ENCODE measurements at places on chromosomes 3 and 15. TPM values are rescaled to one million over a fixed set of nuclear protein-coding genes. Genes with fewer than 3 reads are reported as not detected.

Gene AMIGO3
- not detected for total RNA-seq

DNA sequence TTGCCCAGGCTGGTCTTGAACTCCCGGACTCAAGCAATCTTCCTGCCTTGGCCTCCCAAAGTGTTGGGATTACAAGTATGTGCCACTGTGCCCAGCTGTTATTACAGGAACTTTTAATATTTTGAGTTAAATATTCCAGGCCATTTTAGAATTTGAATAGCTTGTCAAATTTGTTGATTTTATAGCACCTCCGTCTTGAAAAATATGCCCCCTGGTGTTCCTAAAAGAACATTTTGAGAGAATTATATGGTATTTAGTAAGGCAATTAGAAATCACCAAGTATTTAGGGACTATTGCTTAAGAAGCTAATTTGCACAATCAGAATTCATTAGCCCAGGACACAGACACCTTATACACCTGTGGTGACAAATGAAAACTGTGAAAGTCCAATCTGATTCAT lies 23.7 kb downstream of the PDE8A start:
- no peak for DNase-seq

Gene JMJD7
- total RNA-seq = 15.2 TPM

DNA sequence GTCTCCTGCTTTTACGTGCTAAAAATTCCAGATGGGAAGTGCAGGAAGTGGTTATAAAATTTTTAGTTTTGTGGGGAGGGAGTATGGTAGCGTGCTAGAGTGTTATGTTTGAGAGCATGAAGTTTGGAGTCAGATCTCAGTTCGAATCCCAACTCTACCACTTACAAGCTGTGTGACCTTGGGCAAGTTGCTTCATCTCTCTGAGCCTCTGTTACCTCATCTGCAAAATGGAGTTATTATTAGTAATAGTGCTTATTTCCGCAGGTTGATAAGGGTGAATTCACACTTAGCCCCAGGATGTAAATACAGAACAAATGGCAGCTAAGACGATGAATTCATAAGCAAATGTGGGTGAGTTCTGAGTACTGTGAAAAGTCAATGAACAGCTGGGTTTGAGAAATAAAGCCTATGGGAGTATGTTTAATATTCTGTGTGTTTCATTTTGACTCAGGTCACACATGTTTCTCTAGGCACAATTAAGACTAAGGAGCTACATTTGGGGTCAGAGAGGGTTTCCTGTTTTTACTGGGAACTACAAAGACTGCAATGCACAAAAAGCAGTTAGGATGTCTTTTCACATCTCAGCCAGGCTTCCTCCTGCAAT lies 73.1 kb upstream of the FEZF2 start:
- no peak for DNase-seq

Gene MYZAP
- total RNA-seq = 18.8 TPM

DNA sequence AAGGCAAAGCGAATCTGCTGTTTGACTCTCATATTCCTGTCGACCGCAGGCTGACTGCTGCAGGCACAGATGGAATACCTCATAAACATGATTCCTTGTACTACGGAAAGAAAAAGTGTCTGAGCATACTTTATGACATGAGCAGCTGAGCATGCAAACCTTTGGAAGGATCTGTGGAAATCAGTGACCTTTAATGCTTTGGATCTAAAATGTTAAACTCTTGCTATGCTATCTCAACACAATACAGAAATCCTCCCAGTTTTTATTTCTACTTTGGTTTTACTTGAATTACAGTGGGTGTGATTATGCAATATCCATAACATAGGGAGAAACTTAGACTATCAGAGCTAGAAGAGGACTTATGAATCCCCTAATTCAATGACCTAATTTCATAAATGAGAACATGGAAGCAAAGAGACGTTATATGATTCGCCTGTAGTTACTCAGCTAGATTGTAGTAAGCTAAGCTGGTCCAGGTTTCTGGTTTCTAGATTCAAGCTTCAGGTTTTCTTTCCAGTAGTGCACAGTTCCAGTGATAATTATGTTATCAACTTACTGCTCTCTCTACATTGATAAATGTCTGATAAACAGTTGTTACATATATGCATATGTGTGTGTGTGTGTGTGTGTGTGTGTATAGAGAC lies 127.6 kb upstream of the GBE1 start:
- no peak for DNase-seq

Gene BFSP2
- total RNA-seq = not detected

GRCh38 chr3:26004172-26004571 lies 214.3 kb downstream of the OXSM start:
- no peak for DNase-seq

- DNase-seq = no peak
Measured at GRCh38 chr3:48219543-48219942, 3.8 kb upstream of the CAMP start.

GRCh38 chr3:183592821-183593220 lies 37.3 kb upstream of the KLHL6 start:
- DNase-seq = no peak

Gene NPAP1
- total RNA-seq = 0.06 TPM

DNA sequence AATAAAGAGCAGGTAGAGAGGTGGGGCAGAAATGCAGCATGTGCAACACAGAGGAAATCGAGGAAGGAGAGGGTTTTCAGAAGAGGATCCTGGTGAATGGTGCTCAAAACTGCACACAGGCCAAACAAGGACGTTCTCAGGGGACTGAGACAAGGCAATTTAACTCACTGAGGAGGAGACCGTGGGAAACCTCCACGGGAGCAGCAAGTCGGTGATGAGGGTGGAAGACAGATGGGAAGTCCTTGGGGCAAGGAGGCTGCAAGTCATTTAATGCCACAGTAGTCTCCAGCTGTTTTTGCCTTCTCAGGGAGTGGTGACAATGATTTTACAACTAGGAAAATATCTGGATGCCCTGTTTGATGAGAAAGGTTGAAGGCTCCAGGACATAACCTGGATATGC lies 11.5 kb upstream of the PDIA5 start:
- no peak for DNase-seq

GRCh38 chr3:4139462-4140140 lies 163.6 kb upstream of the SETMAR start:
- DNase-seq = no peak

GRCh38 chr3:141346418-141346817 lies 21.9 kb upstream of the ZBTB38 start:
- DNase-seq = peak; percentile 61

Gene TEX9
- 7.8 TPM for total RNA-seq

DNA sequence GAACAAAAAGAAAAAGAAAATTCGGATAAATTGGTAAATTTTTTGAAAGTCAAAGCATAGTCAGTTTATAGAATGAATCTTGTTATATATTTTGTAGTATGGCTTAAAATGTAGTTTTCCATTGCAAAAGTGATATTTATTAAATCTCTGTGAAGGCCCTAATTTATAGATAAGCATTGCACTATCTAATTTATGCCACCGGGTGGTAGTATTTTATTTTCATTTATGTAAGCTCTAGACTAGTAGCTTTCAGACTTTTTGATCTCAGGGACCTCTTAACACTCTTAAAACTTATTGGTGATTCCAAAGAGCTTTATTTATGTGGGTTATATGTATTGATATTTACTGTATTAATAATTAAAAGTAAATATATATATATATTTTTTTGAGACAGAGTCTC lies 133.9 kb upstream of the LRRFIP2 start:
- no peak for DNase-seq

DNA sequence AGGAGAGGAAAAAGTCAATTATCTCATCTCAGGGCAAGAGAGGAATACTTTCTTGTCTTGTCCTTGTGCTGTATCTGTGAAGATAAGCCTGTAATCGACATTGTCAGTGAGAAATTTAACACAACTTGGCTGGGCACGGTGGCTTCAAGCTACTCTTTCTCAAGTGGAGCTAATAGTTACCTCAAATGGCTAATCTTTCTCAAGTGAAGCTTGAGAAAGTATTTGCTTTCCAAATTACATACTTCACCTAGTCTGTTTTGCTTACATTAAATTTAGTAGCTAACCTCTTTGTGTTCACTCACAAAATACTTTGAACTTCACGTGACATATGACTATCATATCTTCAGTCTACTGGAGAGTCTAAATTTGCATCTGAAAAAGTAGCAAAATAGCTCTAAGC lies 48.3 kb upstream of the B3GALNT1 start:
- no peak for DNase-seq

Gene B2M
- total RNA-seq = 7,652 TPM

Gene TNFAIP8L3
- total RNA-seq = 8.2 TPM

GRCh38 chr3:181329024-181329423 lies 339.5 kb upstream of the DNAJC19 start:
- DNase-seq = no peak

GRCh38 chr15:57859130-57859685 lies 152.7 kb downstream of the POLR2M start:
- DNase-seq = no peak

- no peak for DNase-seq
Measured at GRCh38 chr3:168470380-168470779, 374.7 kb upstream of the GOLIM4 start.

Gene CBLB
- 51.0 TPM for total RNA-seq

Gene ACAP2
- total RNA-seq = 69.2 TPM

Gene GUCA1C
- not detected for total RNA-seq

- DNase-seq = no peak
Measured at GRCh38 chr3:35141406-35141805, 497.9 kb upstream of the ARPP21 start.

Gene B3GNT5
- 71.2 TPM for total RNA-seq

Gene MAP6D1
- 0.55 TPM for total RNA-seq

DNA sequence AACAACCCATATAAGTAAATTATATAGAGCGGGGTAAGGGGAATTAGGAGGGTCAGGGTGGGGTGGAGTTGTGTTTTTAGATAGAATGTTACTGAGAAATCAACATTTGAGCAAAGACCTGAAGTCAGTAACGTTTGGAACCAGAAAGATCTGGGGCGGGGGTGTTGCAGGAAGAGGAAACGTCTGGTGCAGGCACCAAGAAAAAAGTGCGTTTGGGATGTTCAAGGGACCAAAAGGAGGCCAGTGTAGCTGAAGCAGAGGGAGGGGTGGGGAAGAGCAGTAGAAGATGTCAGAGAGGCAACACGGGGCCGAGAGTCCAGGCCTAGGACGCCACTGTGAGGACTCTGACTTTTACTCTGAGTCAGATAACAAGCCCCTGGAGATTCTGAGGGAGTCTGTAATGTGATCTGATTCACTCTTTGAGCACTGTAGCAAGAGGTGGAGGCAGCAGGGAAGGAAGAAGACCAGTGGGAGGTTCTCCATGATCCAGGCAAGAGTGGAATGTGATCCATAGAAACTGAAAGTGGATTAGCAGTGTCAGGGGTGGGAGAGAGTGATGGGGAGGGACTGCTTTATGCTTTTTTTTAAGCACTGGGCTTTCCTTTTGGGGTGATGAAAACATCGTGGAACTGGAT lies 179.3 kb upstream of the CHRM5 start:
- no peak for DNase-seq

GRCh38 chr15:68479406-68479805 lies 47.4 kb upstream of the ITGA11 start:
- DNase-seq = no peak

- peak; percentile 73 for DNase-seq
Measured at GRCh38 chr15:42155546-42156242, 742 bp downstream of the PLA2G4F start.

DNA sequence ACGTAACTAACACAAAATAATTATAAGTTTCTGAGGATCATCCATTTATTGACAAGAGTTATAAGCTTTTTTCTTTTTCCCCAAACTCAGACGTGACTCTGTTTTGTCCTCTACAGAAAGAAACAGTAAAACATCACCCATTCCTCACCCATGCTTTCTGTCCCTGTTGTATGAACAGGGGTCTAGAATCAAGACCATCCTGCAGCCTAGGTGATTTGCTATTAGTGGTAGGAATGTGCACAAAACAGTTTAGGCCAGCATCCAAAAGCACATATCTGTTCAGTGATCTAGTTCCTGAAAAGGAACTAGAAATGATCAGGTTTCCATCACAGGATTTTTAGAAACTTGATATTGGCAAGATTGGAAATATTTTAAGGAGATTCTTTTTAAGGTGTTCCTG lies 527.6 kb downstream of the SOX2 start:
- DNase-seq = no peak

Gene GOLGA6L25
- total RNA-seq = not detected

Gene LRRIQ4
- 0.22 TPM for total RNA-seq

Gene MEIS2
- total RNA-seq = 93.3 TPM

Gene CCDC12
- total RNA-seq = 59.2 TPM

Gene WDR73
- 18.2 TPM for total RNA-seq

Gene UACA
- total RNA-seq = 42.1 TPM

Gene ANKRD63
- total RNA-seq = not detected

Gene MBNL1
- total RNA-seq = 381 TPM

GRCh38 chr3:193241716-193242115 lies 694 bp downstream of the PLAAT1 start:
- no peak for DNase-seq

- DNase-seq = no peak
Measured at GRCh38 chr15:66089049-66089448, 164.5 kb downstream of the MEGF11 start.

Gene FOXB1
- not detected for total RNA-seq

- no peak for DNase-seq
Measured at GRCh38 chr15:95598251-95598855, 732.1 kb upstream of the NR2F2 start.

DNA sequence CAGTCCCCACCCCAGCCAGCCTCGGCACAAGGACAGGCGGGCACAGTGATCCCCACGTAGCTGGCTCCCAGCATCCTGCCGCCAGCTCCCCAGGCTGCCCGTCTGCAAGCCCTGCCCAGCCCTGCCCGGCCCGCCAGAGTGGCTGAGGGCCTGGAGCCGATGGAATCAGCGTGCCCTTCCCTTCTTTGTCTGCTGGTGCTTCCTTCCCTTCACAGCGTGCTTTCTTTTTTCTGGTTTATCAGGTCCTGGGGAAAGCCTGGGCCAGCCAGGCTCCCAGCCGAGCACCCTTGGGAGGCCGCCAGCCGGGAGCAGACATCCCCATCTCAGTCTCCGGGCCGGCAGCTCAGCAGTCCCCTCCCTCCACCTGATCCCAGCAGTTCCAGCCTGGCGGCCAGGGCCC lies 54.7 kb upstream of the SMAD6 start:
- no peak for DNase-seq

Gene RBP2
- total RNA-seq = 0.76 TPM

Gene COMMD2
- total RNA-seq = 26.9 TPM

Gene SMAD6
- total RNA-seq = 18.5 TPM
